Stimulated activated CD8-positive, alpha-beta memory T cell treated with anti-CD3 and anti-CD28 coated beads, Interleukin-4, amount 100 ng/mL, for 4 hours (primary cell): ENCODE measurements at places on chromosomes 5 and 9.

DNA sequence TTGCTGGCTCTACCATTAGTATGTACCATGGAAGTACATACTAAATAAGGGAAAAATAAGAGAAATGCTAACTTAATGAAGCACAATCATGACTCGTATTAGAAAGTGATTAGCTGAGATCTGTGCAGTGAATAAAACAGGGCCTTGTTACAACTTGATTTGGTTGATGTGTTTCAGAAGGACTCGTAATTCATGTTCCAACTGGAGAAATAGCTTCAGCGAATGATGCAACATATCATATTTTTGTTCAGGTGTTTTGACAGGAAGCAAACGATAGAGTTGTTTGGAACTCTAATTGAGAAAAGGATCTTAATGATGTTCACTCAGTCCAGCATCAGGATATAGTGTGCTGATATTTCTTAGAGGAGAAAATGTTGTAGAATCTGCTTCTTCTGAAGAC, 474.6 kb upstream of the WWC1 start:
- DNase-seq, result no peak

- no peak for DNase-seq
These were observed 67.4 kb downstream of the CTSL start for GRCh38 chr9:87793292-87793691.

GRCh38 chr5:127958421-127959011, 125.0 kb upstream of the SLC12A2 start:
- no peak for DNase-seq

DNA sequence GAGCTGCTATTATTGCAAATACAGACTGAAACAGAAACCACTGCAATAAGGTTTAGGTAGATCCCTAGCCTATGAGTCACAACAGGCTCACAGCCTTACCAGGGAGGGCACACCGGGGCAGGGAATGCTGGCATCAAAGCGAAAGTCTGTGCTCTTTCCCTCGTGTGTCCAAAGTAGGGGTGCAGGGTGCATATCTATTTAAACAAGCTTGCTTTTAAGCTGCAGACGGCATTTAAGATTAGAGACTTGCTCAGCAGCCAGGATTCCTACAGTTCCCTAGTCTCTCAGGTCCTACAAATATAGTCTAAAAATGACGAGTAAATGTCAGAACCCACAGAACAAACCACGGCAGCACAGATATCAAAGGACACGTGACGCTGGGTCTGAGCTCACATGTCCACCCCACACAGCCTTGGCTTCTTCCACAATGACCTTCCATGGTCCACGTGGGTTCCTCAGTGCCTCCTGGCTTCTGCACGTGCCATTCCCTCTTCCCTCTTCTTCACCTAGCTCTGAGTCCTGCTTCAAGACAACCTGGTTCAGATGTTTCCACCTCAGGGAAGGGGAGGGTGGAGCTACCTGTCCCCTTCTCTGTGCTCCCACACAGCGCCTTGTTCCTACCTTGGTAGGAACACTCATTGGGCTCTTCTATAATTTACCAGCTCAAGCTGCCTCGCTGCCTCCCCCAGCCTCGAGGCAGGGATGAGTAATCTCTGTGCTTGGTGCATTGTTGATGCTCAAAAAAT, 193.2 kb downstream of the MAPKAP1 start:
- DNase-seq, result no peak
